ENCODE measurements at places on chromosomes 7 and 10.

DNA sequence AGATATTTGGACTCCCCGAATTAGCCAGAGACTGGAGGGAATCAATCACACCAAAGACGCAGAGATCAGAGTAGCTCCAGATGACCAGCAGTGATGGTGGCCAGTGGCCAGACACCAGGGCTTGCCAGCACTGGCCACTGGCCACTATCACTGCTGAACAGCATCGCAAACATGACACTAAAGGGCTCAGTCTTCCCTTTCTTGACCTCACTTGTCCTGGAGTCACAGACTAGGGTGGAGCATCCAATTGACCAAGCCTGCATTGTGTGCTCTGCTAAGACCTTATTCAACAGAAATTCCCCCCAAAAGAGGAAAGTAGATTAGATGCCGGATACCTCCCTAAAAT, 234.7 kb downstream of the CREB5 start:
- DNase-seq, result no peak

DNA sequence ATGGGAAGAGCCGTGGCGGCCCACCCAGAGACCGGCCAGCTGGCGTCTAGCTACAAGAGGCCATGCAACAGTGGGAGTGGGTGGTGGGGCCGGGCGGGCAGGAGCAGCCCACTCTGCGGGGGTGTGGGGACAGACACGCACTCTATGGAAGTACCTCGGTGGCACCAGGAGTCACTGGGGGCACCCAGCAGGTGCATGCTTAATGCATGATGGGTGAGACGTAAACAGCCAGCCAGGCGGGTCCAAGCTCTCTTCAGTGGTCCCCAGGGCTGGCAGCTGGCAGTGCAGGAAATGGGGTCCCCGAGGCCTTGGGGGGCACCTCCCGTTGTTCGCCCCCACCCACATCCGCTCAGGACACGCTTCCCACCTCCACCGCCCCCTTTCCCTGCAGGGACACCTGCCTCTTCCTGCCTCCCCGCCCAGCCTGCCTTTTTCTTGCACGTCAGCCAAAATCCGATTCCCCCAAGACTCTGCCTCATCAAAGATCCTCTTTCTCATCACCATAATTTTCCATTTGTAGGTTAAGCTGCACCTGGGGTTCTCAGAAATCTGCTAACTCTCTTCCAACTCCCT, 22.6 kb upstream of the PSMG3 start:
- DNase-seq, result no peak

DNA sequence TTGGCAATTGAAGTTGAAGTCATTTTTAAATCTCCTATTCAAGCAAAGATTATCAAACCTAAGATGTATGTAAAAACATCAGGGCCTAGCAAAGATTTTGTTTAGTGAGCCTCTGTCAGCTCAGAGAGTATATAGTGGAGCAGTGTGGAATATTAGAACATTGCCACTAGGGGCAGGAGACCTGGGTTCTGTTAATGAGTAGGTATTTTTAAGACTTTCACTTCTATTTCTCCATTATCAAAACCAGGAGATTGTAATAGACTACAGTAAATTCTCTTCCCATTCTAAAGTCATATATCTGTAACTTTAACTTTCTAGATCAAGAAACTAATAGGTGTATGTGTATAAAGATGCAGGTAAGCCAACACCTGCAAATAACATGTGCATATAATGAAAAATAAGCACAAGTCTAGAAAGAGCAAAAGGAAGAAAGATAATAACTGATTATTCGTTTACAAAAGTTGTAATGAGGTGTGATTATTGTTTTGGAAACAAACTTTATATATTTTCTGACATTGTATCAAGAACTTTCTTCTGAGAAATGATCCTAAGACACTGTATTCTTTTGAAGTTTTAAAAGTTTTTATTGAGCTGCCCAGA, 64.4 kb downstream of the KCND2 start:
- DNase-seq, result no peak

DNA sequence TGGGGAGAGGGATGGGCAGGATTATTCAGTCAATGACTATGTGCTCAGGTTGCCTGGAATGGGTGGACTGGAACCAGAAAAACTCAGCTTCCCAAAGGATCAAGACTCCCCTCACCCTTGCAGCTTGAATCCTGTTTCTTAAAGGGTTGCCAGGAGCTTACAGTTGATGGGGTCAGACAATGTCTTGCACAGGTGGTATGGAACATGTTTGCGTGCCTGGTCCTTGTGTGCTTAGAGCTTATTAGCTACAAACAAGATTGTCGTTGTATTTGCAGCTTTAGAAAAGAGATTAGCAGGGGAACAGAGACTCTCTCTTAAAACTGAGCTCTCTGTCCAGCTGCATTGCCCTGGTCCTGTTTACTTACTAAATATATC, 56.9 kb downstream of the PRR15 start:
- no peak for DNase-seq

GRCh38 chr10:100043344-100043743, 33.6 kb upstream of the DNMBP start:
- no peak for DNase-seq

- DNase-seq, result no peak
Measured at GRCh38 chr10:97376413-97376812, 24.7 kb downstream of the RRP12 start.

GRCh38 chr7:79157281-79157680, 296.2 kb downstream of the MAGI2 start:
- no peak for DNase-seq

DNA sequence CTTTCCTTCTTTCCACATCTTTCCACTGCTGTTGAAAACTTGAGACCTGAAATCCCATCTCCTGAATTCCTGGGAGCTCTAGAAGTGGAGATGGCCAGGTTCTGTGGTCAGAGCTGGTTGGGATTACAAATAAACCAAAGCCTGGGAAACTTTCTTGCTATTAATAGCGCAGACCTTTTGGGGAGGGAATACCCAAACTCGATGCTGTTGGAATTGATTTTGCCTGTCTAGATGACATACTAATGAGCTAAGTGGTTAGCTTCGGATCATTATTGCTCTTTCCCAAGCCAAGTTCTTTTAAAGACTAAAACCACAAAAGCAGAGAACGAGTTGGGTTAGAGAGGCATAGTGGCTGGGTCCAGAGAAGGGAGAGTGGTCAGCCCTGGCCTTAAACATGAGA, 76.6 kb downstream of the TCF7L2 start:
- no peak for DNase-seq

DNA sequence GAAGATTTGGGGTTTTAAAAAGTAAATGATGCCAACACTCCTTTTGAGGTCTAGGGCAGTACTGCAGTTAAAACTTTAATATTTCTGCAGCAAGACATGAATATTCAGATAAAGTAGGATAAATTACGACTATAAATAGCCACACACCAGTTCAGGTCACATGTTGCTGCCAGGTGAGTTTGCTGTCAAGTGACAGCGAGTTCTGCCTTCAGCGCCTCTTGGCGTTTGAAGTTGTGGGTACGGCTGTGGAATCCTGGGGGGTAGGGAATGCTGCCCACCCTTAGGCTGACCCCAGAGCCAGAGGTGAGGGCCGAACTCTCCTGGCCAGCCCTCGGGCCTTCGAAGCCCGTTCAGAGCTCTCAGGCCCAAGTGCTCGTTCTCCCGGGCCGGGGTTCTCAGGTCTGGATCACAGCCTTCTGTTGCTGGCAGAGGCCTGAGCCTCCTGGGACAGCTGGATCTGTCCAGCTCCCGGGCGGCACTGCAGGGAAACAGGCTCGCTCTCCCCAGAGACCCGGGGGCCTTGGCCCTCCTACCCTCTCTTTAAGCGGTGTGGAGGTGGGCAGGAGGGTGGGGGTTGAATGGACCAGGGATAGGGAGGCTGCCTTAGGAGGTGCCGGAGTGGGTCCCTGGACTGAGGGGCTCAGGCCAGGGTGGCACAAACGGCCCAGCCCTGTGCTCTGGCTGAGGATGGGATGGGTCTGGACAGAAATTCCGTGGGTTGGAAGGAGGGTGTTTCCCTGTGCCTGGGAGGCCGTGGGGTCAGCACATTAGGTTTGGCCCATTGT, 5.4 kb downstream of the BRI3 start:
- DNase-seq, result no peak

DNA sequence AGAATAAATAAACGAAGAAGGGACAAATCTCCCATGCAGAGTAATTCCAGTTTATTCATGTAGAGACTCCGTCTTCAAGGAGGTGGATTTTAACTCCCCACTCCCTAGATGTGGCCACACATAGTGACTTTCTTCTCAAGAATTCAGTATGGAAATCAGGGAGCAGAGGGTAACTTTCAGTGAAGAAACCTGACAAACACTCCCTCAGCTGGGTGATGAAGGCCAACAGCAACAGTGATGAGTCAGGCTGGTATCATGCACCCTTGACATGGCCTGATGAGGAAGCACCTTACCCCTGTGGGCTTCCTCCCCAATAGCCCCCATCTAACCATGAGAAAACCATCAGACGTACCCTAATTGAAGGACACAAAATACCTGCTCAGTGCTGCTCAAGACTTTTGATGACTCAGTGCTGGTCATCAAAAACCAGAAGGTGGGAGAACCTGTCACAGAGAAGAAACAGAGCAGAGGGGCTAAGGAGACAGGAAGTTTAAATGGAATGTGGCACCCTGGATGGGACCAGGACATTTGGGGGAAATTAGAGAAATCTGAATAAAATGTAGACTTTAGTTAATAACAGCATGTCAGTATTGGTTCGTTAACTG, 50.6 kb downstream of the ADAMTS14 start:
- no peak for DNase-seq

DNA sequence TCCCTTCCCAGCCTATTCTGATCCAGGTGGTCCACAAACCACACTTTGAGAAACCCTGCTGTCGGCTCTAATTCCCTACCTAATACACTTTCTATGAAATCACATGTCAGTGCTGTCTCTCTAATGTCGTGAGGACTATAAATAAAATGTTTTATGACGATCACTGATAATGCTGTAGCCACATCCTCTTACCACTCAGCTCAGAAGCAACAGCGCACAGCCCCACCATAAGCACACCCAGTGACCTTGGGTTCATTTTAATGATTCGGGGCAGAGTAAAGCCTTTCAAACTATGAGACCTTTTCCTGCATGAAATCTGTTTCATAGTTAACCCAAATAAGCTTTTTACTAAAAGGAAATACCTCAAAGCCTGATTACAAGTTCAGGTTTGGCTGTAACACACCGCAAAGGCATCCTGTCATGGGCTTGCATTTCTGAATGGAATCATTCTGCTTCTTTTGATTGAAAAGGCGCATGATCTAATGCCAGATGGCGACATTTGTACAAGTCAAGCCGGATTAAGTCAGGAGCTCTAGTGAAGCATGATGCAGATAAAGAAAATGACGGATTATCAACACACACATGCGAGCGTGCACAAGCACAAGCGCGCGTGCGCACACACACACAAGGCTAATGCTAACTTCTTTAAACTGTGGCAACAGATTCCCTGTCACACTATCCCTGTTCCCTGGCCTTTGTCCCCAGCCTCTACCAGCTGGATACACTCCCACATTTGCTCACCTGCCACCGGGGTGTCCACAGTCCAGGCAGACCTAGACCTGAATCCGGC, 180.5 kb upstream of the PDE1C start:
- DNase-seq, result no peak

DNA sequence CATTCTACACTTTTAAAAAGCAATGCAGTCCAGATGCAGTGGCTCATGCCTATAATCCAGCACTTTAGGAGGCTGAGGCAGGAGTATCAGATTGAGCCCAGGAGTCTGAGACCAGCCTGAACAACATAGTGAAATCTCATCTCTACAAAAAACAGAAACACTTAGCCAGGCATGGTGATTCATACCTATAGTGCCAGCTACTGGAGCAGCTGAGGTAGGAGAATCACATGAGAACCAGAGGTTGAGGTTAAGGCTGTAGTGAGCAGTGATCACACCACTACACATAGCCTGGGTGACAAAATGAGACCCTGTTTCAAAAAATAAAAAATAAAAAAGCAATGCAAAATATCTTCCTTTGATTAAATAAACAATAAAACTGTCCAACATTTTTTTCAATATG, 205.2 kb downstream of the GRM8 start:
- DNase-seq, result no peak

DNA sequence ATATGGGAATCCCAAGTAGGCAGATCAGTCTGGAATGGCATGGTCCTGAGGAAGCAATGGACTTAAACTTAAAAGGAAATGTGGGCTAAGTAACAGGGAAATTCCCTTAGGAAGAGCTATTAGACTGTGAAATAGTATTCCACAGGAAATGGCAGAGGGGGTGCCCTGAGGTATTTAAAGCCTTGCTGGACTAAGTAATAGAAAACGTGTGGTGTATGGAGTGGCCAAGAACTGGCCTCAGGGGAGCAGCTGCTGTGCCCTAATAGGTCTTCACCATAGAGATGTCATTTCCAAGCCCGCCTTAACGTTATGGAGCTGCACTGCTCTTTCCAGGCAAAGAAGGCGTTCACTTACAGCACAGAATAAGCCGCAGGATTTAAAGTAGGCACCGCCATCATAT, 365.2 kb upstream of the ZMIZ1 start:
- no peak for DNase-seq

DNA sequence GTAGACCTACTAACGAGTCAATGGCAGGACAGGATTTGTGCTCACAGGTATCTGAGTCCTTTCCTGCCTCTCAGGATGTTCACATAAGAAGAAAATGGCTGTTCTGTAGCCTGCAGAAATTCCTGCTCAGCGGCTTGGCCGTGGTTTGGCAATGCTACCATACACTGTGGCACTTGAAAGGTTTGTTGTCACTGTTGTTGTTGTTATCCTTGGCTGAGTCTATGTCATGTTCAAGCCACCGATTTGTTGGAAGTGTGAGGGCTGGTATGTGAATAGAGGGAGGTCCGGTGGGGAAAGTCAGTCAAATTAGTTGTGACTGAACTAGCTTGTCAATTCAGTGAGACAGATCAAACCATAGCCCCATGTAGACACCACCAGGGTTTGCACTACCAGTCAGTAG, 199.9 kb downstream of the TRIL start:
- DNase-seq, result no peak

DNA sequence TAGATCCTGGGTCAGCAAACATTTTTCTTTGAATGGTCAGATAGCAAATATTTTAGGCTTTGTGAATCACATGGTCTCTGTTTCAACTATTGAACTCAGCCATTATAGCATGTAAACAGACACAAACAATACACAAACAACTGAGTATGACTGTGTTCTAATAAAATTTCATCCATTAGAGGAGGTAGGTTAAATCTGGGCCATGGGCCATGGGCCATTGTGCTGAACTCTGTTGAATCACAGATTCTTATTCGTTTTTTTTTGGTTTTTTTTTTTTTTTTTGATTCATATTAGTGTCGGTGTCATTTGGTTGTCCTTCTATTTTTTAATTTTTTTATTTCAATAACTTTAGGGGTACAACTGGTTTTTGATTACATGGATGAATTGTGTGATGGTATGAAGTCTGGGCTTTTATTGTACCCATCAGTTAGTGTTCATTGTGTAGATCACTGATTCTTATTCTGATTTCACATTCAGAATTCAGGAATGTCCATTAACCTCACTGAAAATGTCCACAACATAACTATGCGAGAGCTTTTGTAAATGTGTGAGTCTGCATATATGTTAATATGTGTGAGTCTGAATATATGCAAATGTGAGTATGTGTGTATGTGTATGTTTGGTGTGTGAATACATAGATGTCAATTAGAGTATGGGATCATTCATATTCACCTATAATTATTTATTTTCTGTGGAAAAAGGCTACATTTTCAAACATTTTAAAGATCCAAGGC, 443.7 kb upstream of the GRM3 start:
- DNase-seq, result no peak

- no peak for DNase-seq
Measured at GRCh38 chr10:93458821-93459257, 23.3 kb downstream of the MYOF start.

- DNase-seq, result no peak
Measured at GRCh38 chr7:155692317-155692716, 47.9 kb downstream of the RBM33 start.

GRCh38 chr10:132921818-132922807, 20.3 kb downstream of the CFAP46 start:
- no peak for DNase-seq

GRCh38 chr7:129789652-129790051, 163.1 kb downstream of the UBE2H start:
- DNase-seq, result no peak

Data from liver (tissue), 10 donors.